ENCODE measurements at places on chromosomes 3 and 15.

GRCh38 chr15:101120987-101121386, 130.9 kb downstream of the CHSY1 start:
- DNase-seq, result no peak

DNA sequence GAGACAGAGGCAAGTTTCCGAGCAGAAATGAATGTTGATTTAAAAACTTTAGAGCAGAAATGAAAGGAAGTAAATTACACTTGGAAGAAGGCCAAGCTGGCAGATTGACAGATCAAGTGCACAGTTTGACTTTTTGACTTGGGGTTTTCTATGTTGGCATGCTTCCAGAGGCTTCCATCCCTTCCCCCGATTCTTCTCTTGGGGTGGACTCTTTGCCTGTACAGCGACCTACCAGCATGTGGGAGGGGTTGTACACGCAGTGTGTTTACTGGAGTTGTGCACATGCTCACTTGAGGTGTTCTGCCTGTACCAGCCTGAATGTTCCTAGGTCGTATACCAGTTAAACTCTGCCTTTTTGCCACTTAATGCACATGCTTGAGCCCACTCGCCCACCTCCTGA, 701.5 kb upstream of the GBE1 start:
- DNase-seq, result no peak

GRCh38 chr3:88918841-88919240, 188.6 kb upstream of the EPHA3 start:
- no peak for DNase-seq

DNA sequence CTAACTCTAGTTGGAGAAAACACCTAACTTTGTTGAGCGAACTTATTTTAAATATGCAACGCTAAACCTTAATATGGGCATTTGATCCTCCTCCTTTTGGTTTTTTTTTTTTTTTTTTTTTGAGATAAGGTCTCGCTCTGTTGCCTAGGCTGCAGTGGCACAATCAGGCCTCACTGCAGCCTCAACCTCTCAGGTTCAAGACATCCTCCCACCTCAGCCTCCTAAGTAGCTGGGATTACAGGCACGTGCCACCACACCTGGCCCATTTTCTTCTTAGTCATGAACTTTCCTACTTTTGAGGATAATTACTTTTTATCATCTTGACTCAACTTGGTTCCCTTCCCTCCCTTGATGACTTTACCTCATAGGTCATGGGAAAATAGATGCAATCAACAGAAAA, 3.9 kb downstream of the NUSAP1 start:
- DNase-seq, result no peak

DNA sequence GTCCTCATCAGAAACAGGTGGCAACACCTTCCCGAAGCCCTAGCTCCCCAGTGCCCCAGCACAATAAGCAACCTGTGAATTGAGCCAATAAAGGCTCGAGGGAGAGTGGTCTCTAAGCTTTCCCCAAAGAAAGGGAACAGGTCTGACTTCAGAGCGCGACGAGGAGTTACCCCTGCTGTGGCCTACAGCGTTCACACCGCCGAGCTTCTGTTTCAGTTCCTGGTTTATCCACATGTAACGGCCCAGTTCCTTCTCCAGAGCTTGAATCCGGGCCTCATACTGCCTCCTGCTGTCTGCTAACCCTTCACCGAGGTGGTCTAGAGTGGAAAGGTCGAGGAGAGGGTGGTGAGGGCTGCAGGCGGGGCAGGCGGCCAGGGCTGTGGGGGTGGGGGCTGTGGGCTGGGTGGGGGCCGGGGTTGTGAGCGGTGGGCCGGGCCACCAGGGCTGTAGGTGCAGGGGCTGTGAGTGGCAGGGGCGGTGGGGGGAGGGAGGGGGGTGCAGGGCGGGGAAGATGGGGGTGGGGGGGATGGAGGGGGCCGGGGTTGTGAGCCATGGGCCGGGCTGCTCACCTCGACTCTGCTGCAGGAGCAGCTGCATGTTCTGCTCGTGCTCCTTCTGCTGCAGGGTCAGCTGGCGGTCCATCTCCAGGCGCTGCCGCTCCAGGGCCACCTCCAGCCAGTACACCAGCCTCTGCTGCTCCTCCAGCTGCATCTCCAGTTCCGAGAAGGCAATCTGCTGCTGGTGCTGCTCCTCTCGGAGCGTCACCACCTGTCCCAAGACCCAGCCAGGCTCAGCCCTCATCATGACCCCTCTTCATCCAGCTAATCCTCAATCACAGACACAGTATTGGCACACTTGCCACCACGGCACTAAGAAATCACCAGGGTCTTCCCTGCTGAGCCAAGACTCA, 26.2 kb downstream of the KIF7 start:
- no peak for DNase-seq

- DNase-seq, result no peak
Measured at GRCh38 chr3:50655009-50655830, 19.5 kb upstream of the DOCK3 start.

DNA sequence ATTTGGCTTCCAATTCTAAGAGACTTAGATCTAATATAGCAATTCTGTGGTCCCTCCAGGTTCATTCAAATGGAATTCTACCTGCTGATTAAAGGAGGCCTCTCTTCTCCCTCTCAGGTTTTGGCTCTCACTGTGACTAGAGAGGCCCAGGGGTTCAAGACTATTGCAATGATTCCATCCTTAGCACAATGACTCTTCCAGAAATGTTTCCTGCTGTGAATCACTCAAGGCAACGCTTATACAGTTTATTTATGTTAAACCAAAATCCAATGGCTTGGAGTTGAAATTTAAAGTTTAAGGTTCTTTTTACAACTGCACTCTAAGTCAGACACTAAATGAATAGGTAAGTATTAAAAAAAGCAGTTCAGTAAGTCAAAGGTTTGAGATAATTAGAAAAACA, 39.9 kb downstream of the IFT57 start:
- DNase-seq, result no peak

GRCh38 chr15:70281261-70281810, 183.6 kb upstream of the TLE3 start:
- DNase-seq, result no peak

GRCh38 chr15:35986191-35986721, 440.3 kb upstream of the DPH6 start:
- DNase-seq, result no peak

GRCh38 chr3:126750756-126751121, 46.7 kb downstream of the CHCHD6 start:
- no peak for DNase-seq

GRCh38 chr3:16999871-17000270, 115.1 kb downstream of the PLCL2 start:
- no peak for DNase-seq

DNA sequence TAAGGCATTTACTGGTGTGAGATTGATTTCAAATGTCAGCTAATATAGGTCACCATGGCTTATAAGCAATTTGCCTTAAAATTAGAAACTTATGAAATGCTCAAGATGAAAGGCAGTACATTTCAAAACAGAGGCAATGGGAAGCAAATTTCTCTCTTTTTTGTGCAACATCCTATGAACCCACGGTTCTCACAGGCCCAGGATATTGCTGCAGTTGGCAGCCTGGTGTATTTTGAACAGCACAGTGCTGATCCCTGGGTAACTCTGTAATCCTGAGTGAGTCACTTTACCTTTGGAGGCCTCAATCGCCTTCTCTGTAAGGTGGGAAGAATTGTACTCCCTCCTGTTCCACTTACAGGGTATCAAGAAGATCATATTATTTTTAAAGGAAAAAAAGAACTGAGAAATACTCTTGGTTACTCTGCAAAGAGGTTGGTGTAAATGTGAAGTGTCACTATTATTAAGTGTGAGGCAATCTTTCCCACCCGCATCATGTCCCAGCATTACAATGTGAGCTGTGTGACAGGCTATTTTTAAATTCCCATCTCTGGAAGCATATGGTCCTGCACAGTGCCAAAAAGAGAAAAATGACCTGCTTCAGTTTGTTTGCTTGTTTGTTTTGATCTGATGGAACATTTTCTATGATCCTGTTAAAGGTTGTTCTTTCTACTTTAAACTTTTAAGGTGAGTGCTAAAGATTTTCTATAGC, 190.1 kb upstream of the LPP start:
- no peak for DNase-seq

GRCh38 chr3:186075931-186076567, 32.8 kb downstream of the ETV5 start:
- no peak for DNase-seq

GRCh38 chr3:150411976-150412375, 3.9 kb downstream of the TSC22D2 start:
- DNase-seq, result no peak

DNA sequence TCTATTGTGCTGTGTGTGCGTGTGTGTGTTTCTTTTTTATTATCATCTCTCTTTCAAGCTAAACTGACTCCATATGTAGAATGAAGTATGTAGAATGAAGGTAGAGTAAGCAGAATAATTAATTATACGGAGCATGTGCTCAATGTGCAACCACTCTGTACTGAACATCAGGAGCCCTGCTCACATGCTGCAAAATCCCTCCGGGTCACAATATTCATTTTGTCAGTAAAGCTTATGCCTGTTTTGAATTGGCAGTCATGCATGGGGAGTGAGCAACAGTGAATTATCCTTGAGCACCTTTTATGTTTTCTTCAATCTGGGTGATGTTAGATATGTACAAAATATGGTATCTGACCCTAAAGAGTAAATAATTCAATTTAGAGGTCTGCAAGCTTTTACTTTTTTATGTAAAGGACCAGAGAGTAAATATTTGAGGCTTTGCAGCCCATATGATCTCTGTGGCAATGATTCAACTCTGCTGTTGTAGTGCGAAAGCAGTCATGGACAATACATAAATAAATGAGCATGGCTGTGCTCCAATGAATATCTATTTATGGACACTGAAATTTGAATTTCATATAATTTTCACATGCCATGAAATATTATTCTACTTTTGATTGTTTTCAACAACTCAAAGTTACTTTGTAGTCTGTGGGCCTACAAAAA, 199.9 kb downstream of the VGLL3 start:
- DNase-seq, result no peak

GRCh38 chr3:141050576-141051442, at the start of gene SPSB4:
SPSB4 (plus strand) TSS chr3:141051347; CDS start chr3:141066105, 14,758 bp downstream.
- no peak for DNase-seq

DNA sequence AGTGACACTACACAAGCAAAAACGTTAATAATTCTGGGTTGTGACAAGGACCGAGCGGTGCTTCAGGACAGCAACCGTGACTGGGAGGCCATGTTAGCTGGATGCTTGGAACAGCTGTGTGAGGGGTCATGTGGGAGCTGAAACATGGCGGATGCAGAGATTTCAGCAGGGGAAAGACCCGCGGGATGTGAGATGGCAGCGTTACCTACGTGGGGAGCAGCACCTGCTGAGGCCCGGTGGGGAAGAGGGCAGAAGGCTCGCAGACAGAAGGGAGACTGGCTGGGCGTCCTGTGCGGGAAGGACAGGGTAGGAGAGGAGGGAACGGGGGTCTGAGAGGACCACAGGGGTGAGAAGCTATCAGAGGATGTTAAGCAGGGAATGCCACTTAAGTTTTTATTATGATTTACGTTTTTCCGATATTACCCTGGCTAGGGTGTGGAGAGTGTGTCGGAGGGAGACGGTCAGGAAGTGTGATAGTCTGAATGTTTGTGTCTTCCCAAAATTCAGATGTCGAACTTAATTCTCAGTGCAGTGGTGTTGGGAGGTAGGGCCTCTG, 228.8 kb upstream of the LYSMD4 start:
- DNase-seq, result no peak

DNA sequence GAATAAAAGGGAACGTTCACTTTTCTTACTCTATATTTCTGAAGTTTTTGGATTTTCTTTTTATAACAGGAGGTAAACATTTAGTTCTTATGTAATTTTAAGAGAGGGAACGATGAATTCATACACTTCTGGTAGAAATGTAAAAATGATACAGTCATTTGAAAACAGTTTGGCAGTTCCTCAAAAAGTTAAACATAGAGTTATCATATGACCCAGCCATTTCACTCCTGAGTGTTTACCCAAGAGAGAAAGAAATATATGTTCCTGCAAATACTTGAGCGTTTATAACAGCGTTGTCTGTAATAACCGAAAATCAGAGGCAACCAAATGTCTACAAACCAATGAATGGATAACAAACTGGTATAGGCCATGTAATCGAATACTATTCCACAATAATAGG, 20.8 kb upstream of the CCR9 start:
- DNase-seq, result no peak

DNA sequence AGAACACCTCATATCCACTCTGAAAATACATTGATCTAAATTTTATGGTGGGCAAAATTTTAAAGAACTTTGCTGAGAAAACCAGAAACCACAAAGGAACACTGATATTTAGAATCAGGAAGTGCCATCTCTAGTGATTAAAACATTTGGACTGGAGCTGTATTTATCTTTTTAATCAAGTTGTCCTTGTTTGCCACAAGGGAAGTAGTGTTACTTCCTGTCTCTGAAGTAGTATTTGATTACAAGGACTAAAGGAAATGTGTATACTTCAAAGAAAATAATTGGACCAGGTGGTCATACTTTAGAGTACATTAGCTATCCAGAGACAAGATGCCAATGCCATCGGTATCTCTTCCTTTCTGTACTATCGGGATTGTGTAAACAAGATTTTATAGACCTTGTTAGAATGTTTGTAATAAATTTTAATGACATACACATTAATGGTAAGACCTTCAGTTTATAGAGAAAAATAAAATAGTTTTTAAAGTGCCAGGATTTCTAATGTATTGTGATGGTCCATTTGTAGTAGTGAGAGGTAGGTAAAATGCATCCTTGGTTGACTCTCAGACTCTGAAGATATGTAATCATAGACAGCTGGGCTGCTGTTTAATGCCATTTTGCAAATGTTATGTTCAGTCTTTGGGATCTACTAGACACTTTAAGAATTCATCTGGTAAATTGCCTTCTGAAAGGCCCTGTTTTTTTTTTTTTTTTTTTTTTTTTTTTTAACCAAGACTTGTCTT, 131.9 kb downstream of the B3GALNT1 start:
- no peak for DNase-seq

- no peak for DNase-seq
Measured at GRCh38 chr3:12965999-12966846, 107.0 kb downstream of the IQSEC1 start.

- no peak for DNase-seq
Measured at GRCh38 chr15:90946941-90947576, 7.6 kb upstream of the RCCD1 start.

DNA sequence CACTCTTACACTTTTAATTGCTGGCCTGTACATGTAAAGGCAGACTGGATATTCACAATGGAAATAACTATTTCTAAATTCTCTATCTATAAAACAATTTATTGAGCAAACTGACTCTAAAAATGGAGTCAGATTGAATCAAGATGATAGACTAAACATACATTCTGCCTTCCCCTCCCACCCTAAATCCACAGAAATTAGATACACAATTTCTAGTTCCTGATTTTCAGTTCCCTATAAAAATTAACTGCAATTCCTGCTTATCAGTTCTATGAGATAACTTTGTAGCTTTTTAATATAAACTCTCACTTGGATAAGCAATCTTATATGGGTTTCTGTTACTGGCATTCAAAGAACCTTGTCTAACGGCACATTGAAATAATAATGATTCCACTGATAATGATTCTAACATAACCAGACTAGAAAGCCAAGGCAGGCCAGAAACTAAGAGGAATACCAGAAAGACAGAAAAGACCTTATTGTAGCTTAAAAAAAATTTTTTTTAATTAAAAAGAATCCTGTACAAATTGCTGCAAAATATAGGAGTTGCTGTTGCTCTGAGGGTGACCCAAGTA, 33.1 kb downstream of the TBC1D5 start:
- no peak for DNase-seq

- no peak for DNase-seq
Measured at GRCh38 chr3:184239221-184239620, 9.5 kb downstream of the ALG3 start.

GRCh38 chr3:110966966-110967663, 104.5 kb upstream of the NECTIN3 start:
- DNase-seq, result no peak

GRCh38 chr15:58929891-58930416, 3.5 kb downstream of the SLTM start:
- no peak for DNase-seq

All from activated CD8-positive, alpha-beta memory T cell treated with anti-CD3 and anti-CD28 coated beads for 1 hour (primary cell).